ENCODE measurements at places on chromosomes 4 and X.

GRCh38 chrX:105694839-105695238, 127.5 kb upstream of the NRK start:
- no peak for DNase-seq

DNA sequence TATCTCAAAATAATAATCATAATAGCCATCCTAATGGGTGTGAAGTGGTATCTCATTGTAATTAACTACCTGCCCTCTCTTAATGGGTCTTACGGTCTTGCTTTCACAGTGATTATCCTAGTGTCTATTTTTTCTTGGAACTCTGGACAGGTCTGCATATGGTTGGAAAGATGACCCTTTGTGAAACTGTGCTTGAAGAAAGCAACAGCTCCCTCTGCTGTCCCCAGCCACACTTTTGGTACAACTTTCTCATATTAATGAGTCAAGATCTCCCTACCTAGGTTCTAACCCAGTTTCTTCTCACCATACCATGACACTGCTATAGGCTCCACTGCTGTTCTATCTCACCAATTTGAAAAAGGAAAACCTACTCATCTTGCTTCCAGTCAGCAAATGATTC, 2.4 kb downstream of the TFDP3 start:
- no peak for DNase-seq

GRCh38 chr4:169351872-169352271, 81.1 kb upstream of the SH3RF1 start:
- no peak for DNase-seq

DNA sequence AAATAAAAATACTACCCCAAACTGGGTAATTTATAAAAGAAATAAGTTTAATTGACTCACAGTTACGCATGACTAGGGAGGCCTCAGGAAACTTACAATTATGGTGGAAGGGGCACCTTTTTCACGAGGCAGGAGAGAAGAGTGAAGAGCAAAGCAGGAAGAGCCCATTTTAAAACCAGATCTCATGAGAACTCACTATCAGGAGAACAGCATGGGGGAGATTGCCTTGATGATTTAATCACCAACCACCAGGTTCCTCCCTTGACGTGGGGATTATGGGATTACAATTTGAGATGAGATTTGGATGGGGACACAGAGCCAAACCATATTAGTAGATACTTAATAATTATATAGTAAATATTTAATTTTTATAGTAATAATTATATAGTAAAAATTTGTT, 10.1 kb downstream of the CISD2 start:
- no peak for DNase-seq

DNA sequence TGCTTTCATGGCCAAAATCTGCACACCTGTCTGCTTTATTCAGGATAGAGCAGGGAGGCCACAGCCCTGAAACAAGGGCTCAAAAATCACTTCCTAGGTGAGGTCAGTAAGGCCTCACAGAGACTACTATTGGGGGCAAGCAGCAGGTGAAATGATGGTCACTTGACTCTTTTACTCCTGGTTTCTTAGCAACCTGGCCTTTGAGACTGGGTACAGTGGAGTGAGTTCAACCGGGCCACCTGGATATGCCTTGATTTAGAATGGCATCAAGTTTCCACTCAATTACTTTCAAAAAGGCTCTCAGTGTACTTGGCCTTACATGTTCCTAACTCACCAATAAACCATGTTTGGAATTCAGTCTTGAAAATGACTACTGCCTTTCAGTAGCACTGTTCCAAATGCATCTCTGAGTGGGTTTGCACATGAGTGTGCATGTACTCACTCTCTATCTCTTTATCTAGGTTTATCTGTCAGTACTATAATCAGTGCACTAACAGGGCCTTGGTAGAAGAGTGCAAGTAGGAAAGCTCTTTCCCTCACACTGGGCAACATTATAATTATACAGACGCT, 388.2 kb downstream of the OPHN1 start:
- DNase-seq, result no peak

DNA sequence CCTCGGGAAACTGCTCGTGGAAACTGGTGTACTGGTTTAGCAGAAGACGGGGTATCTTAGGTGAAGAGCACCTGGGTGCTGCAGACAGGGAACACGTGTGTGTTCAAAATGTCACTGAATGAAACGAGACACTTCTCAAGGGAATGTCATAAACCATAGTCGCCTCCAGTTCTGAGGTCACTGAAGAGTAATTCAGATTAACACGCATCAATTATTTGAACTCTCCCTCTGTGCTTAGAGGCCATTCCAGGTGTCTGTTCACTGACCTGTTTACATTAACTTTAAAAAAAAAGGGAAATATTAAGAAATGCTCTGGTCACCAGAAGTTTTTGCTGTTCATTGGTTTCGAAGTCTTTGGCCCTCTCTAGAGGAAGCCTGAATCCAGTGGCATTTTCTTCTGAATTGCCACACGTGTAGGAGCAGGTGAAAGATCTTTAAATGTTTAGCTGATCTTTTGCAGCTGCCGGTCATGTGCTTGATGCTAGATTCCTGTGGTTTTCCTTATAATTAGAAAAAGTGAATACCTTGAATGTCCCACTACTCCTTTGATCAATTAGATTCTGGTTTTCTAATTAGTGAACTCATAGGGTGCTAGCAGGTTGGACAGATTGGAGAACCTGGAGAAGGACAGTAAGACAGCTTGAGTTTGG, 330.5 kb downstream of the ARHGAP10 start:
- DNase-seq, result no peak

- no peak for DNase-seq
These were observed 24.4 kb upstream of the DCK start for GRCh38 chr4:70969076-70969475.

GRCh38 chrX:20315140-20315539, 48.4 kb upstream of the RPS6KA3 start:
- DNase-seq, result no peak

DNA sequence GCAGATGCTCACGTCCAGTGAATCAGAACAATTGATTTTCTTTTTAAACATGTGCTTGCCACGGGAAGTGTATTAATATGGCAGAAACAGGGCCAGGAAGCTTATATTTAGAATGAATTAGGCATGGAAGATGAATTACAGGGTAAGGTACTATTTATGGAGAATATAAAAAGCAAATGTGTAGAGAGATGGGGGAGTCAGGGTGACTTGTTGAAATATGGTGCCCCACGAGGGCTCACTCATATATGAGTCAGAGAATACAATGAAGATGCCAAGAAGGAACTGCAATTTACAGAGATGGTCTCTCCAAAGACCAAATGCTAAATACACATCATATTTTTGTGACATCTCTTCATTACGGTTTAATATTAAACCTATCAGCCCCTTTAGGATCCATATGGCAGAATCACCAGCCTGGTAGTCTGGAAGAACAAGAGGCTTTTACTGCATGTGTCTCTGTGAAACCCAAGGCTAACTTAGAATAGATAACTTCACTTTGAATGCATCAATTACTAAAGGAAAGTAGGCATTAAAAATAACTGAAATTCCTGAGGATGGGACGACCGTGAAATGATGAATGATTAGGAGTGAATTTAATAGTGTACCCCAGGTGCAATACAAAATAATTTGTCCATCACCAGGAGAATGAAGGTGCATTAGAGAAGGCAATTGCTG, 385.3 kb downstream of the ARHGAP24 start:
- DNase-seq, result no peak

DNA sequence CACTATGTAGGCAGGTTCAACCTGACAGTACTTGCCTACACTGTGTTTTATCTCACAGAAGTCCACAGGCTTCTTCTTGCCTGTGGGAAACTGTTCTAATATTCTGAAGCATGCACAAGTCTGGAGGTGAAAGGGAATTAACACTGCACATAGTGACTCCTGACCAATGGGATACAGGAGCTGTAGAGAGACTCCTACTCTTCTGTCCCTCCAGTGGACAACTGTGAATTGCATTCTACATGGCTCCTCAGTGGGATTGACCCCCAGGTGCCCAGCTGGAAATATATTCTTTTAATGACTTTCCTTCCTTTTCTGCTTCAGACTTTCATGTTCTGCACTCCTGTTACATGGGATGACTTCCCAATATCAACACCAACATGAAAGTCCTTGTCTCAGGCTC, 8.2 kb upstream of the YIPF6 start:
- no peak for DNase-seq

DNA sequence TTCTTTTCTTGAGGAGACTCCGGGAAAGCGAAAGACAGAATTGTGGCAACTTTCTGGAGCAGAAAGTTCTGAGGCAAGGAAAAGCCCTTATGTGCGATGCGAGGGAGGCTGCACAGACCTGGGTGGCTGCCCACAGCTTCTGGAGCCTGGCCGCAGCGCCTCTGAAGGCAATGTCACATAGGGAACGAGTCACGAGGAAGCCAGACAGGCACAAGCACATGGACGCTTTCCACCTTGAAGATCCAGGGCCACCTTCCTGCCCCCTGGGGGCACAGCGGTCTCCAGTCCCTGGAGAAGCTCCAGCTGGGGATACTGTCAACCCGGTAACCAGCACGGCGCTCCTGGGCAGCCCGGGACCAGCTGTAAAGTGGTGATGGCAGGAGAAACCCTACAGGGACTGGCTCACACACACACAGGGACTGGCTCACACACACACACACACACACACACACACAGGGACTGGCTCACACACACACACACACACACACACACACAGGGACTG, 69.8 kb downstream of the MTNR1A start:
- no peak for DNase-seq

GRCh38 chr4:136741468-136741867, 790.8 kb downstream of the PCDH18 start:
- DNase-seq, result no peak

DNA sequence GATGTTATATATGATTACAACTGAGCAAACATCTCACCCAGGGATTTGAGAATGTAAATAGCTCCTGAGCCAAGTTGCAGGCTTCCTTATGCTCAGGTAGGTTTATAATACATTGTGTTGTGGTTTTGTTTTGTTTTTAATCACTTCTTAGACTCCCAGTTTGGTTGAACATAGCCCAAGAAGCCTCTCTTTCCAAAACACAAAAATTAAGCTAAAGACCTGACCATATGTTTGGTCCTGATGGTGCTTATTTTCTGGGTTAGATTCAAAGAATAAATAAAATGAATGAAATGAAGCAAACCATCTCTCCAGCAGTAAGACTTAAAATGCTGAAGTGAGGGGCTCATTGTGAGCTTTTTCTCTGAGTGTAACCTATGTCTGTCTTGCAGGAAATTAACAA, 93.5 kb downstream of the GRXCR1 start:
- no peak for DNase-seq

GRCh38 chr4:673349-674091, 556 bp downstream of the ATP5ME start:
- DNase-seq, result no peak

Data from GM12891 (cell line).